ENCODE measurements at places on chromosomes 6 and 20.

- no peak for DNase-seq
These were observed 1.9 kb downstream of the HRH3 start for GRCh38 chr20:62217913-62218773.

GRCh38 chr20:51340451-51340840 lies 202.1 kb downstream of the NFATC2 start:
- DNase-seq, result no peak

GRCh38 chr6:53731866-53732636 lies 62.8 kb upstream of the LRRC1 start:
- no peak for DNase-seq

DNA sequence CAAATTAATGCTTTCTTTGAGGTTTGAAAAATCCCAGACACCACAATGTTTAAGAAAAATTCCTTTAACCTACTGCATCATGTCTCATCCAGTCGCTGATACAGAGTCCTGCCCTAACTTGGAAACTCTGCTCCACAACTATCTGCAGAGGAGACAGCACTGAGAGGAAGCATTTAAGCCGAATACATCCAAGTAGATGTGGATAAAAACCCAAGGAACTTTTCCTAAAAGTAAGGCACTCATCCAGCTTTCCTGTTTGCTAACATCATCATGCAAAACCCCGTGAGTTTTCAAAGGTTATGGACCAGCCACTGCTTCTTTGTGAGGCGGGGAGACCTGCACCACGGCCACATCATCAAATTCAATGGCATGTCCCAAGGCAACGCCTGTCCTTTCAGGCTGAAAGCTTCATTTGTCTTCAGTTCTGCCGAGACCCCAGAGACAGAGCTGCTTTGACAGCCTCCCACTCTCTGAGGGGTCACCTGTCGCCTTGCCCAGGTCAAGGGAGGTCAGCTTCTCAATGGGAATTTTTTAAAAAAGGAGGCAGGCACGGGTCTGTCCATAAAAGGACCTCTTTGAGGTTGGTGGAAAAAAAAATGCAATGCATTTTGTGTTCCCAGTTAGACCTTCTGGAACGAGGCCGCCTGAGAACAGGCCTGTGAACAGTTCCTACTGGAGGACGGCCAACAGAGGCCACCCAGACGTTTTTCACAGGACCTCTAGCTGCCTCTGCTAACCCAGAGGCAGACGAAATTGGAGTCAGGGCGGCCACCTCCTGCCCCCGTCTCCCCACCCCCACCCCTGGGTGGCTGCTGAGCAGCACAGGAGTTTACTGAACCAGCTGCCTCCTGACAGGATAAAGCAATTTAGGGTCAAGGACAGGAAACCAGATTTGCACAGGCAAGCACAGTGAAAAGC lies 142.5 kb upstream of the HDDC2 start:
- DNase-seq, result no peak

GRCh38 chr20:62929051-62929538 lies 2.8 kb upstream of the DIDO1 start:
- no peak for DNase-seq

DNA sequence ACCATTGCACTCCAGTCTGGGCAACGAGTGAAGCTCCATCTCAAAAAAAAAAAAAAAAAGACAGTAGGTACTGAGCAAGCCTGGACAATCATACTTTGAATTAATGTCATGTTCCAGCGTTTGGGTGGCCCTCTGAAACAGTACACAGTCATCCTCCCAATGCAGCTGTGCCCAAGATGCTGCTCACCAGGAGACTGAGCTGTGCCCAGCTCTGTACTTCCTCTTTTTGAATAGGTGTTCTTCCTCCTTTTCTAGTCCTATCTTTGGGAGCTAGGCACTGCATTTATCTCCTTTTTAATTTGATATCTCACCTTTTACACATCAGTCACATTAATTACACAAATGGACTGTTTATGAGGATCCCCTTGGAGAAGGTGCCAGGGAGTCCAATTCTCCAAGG lies 101.5 kb downstream of the RPP40 start:
- no peak for DNase-seq

DNA sequence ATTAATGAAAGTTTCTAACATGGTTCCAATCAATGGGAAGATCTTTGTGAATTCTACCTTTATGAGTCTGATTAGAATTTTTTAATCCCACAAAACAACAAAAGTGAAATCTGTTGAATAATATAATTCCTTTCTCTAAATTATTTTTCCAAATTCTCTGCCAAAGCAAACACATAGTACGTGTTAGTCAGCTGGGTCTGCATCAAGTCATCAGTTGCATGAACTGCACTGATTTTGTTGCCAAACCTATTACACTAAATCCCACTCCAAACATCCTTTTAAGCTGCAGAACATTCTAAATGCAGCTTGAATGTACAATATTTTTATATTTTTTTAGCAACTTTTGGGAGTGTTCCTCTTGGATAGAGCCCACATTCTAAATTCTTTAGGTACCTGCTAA lies 199.0 kb upstream of the HSF2 start:
- DNase-seq, result no peak

DNA sequence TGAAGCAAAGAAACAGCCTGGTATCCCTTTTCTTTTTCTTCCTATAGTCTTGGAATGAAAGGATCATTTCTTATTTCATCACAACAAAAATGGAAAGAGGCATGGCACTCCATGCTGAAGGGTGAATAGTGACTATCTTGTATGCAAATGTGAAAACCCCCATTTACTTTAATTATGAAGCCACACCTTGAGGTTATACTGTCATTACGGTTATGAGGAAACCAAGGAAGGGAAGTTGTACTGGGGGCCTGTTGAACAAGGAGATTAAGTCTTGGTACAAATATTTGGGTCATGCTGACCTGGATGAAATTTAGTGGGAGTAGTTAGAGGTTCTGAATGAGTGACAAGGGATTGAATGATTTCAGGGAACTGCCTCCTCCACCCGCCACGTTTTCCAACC lies 8.7 kb upstream of the STXBP5 start:
- no peak for DNase-seq

DNA sequence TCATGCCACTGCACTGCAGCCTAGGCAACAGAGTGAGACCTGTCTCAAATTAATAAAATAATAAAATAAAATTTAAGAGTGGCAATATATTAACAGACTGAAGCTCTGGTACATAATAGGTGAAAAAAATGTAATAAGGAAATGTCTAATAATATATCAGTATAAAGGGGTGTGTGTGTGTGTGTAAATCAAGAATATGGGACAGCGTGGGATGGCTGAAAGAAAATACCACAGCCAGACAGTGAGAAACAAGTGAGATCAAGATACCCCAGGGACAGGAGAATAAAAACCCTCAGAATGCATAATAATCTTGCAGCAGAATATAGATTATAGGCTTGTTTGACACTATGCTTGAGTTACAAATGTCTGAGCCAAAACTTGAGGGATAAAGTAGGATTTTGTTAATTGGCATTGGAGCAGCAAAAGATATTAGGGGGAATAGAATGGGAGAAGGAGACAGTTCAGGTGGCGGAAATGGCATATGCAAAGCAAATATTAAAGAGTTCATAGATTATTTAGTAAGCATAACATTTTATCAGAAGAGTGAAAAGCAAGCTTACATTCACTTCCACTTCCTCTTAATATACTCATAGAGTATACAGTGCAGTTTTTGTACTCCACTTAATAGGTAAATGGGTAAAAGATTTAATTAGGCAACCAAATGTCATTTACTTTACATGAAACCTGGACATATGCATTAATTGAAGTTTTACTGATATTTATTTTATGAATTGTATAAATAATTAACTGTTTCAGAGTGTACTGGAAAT lies 398.5 kb upstream of the GJE1 start:
- DNase-seq, result no peak

- no peak for DNase-seq
These were observed 37.5 kb upstream of the MRPS18A start for GRCh38 chr6:43724914-43725642.

- DNase-seq, result no peak
These were observed 15.1 kb downstream of the ACSS1 start for GRCh38 chr20:25042531-25043498.

- no peak for DNase-seq
These were observed 19.4 kb upstream of the MUC21 start for GRCh38 chr6:30964075-30964474.

GRCh38 chr6:19837511-19838441 lies 606 bp downstream of the ID4 start:
- no peak for DNase-seq

- DNase-seq, result no peak
These were observed 570 bp upstream of the FANCE start for GRCh38 chr6:35451354-35452182.

- DNase-seq, result no peak
These were observed 131.9 kb upstream of the SGK1 start for GRCh38 chr6:134449781-134450180.

DNA sequence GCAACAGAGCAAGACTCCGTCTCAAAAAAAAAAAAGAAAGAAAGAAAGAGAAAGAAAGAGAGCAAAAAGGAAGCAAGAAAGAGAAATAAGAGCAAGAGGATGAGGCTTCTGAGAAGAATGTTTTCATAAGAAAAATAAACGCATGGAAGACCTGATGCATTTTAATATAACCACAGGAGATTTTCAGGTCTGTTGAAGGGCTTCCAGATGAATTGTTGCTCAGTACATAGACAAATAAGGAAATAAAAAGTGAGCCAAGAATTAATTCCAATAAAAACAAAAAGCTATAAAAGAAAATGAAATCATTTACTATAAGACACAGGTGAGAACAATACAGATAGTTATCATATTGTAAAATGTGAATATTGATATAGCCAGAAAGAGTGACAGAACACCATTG lies 43.5 kb downstream of the PERP start:
- no peak for DNase-seq

DNA sequence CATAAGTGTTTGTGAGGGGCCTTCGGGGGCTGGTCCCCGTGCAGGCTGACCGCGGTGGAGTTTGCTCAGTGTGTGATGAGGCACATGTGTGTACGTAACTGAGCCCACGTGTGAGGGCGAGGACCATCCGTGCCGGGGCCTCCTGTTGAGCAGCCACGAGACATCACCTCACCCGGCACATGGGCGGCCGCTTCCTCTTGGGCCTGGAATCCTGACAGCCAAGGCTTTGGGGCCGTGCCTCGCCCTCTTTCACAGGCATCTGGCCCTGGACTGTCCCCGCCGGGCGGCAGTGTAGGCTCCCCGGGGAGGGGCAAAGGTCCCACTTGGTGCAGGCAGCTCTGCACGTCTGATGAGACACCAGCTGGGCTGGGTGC lies 202.3 kb downstream of the DLL1 start:
- DNase-seq, result no peak

DNA sequence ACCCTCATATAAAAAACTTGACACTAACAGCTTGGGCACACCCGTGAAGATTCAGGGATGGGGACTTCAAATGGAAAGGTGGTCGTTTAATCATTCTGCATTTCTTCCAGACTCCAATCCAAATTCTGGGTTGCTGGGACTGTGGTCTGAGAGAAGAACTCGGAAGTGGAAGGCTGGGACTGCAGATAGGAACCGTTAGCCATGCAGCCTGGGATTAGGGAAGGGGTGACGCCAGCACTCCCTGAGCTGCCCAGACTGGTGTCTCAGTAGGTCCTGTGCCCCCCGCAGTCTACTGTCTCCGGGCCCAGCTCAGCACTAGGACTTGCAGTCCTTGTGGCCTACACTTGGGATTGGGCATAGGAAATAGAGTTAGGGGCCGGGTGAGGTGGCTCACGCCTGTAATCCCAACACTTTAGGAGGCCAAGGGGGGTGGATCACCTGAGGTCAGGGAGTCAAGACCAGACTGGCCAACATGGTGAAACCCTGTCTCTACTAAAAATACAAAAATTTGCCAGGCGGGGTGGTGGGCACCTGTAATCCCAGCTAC lies 511 bp upstream of the CLIC1 start:
- DNase-seq, result no peak

DNA sequence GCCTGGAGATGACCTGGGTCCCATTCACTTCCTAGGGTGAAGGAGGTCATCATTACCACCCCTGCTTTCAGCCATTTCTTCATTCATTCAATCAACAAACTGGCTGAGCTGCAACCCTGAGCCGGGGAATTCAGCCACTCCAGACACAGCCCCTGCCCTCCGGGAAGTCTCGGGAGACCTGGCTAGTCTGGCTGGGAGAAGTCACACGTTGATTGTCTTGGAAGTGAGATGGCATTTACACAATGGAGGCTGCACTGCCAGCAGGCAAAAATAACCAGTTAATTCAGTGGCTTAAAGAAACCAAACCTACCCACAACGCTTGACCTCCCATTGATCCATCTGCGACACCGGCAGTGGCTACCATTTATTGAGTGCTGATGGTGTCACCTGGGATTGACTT lies 2.0 kb upstream of the PMEPA1 start:
- no peak for DNase-seq

- no peak for DNase-seq
These were observed at the start of gene SMOC2 for GRCh38 chr6:168440520-168441433. Gene SMOC2, plus strand, starts transcription at chr6:168441184. Its CDS starts 187 bp downstream, at chr6:168441371.

- no peak for DNase-seq
These were observed 511 bp downstream of the VARS1 start for GRCh38 chr6:31794866-31795615.

DNA sequence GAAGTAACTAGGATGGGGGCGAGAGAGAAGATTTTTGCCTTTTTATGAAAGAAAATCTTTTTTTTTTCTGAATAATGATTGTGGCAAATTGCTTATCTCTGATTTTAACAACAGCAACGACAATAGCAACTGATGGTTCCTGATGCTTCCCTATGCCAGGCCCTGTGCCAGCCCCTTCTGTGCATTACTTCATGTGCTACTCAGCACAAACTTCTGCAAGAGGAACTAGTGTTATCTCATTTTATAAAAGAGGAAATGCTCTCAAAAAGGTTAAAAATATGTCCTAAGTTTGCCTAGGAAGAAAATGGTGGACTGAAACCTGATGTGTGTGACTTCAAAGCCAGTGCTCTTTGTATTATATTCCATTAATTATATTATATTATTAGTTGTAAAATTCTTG lies 74.0 kb upstream of the RALGAPA2 start:
- no peak for DNase-seq

- no peak for DNase-seq
These were observed 21.0 kb downstream of the NOL7 start for GRCh38 chr6:13635948-13636658.

GRCh38 chr6:96898241-96898851 lies 655 bp upstream of the NDUFAF4 start:
- no peak for DNase-seq

DNA sequence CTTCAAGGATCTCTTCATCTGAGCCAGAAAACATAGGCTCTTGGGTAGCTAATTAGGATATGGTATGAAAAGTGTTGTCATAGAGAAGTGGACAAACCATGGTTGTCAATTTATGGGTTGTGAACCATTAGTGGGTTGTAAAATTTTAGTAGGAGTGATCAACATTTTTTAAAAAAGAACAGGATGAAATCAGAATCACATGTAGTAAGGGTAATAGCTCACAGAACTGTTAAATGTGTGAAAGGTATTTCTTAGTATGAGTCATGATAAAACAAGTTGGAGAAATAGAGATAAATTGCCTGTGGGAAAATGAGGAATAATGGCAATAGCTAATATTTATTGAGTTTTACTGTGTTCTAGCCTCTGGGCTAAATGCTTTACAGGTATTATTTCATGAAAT lies 113.4 kb downstream of the MAP3K4 start:
- no peak for DNase-seq

GRCh38 chr6:169048865-169049205 lies 204.8 kb downstream of the THBS2 start:
- no peak for DNase-seq
